ENCODE measurements at places on chromosomes 5 and 9.

GRCh38 chr9:72352911-72353388 is 12.1 kb downstream of the ZFAND5 start:
- DNase-seq, result peak; percentile 31

DNA sequence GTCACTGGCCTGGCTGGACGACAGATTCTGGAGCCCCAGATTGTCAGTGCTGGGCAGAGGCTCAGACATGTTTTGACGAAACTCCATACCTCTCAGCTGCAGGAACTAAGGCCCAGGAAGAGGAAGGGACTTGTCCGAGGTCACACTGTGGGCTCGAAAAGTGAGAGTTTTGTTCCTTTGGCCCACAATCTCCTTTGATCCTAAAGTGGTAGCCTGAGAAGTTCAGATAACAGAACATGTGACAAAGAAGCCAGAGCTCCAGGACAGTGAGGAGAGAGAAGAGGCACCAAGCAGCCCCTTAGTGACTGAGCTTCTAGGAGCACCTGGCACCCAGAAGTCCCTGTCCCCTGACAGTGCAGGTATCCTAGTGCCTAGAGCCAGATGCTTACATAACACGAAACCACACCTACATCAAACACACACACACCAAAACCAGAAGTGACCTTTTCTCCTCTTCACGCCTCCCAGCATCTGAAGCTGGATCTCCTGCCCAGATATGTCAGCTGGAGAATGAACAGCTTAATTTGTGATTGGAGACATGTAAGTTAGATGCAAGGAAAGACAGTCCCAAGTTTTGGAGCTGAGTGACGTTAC is 88.9 kb downstream of the ADRB2 start:
- no peak for DNase-seq

- peak; percentile 55 for DNase-seq
Measured at GRCh38 chr5:137660349-137660817, 75.5 kb downstream of the KLHL3 start.

DNA sequence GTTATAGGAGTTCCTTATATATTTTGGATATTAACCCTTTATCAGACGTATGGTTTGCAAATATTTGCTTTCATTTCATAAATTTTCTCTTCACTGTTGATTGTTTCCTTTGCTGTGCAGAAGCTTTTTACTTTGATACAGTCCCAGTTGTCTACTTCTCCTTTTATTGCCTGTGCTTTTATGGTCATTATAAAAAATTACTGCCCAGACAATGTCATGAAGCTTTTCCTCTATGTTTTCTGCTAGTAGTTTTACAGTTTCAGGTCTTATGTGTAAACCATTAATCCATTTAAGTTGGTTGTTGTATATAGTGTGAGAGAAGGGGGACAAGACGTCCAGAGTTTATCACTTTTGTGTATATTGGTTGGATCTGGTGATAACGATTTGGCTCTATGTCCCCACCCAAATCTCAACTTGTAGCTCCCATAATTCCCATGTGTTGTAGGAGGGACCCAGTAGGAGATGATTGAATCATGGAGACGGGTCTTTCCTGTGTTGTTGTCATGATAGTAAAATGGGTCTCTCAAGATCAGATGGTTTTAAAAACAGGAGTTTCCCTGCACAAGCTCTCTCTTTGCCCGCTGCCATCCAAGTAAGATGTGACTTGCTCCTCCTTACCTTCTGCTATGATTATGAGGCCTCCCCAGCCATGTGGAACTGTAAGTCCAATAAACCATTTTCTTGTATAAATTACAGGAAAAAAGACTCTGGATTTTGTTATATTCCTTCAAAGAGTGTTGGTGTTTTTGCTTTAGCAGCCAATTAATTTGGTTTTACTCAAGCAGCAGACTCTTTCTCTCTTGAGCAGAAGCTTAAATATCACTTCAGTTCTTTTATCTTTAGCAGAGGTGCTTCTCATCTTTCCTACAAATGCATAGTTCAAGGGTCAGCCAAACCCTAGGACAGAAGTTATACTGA is 13.7 kb downstream of the F2R start:
- no peak for DNase-seq

GRCh38 chr5:31470608-31471007 is 61.3 kb downstream of the DROSHA start:
- DNase-seq, result peak; percentile 56

- peak; percentile 27 for DNase-seq
Measured at GRCh38 chr9:20070336-20070735, 281.5 kb upstream of the SLC24A2 start.

GRCh38 chr5:127326431-127326830 is 35.8 kb downstream of the MEGF10 start:
- no peak for DNase-seq

DNA sequence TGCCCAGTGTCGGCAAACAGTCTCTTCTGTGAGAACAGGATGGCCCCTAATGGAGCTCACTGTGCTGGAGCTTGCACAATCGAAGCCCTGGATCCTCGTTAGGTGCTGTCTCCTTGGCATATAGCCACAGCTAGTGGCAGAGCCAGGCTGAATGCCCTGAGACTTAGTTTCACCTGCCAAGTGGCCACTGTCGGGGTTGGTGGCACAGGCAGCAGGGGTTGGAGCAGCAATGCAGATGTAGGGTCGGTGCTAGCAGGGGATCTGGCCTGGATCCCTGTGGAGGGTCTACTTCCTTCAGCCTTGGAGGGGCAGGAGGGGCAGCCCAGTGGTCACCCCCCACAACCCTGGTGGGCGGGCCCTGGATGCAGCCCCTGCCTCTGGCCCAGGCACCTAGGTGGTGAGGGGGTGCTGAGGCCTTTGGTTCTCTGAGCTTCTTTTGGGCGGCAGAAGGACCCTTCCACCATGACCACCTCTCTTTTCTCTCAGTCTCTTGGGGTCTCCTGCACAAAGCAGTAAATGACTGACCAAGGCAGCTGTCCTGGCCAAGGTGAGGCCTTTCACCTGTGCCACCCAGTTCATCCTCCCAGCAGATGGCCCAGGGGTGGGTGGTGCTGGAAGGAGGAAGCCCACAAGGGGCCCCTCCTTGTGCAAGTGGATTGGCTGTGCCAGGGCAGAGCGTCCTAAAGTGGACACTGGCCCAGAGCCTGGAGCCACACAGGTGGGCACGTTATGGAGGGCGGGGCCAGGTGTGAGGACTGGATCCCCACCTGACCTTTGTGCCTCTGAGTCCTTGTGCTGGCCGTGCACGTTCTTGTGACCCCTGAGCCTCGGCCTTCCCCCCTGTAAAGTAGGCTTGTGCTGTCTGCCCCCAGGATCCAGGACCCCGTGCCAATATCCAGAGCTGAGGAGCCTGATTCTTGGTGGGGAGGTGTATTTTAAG is 44.8 kb downstream of the PHF2 start:
- no peak for DNase-seq

- no peak for DNase-seq
Measured at GRCh38 chr5:42984307-42984706, 55.8 kb downstream of the ANXA2R start.

DNA sequence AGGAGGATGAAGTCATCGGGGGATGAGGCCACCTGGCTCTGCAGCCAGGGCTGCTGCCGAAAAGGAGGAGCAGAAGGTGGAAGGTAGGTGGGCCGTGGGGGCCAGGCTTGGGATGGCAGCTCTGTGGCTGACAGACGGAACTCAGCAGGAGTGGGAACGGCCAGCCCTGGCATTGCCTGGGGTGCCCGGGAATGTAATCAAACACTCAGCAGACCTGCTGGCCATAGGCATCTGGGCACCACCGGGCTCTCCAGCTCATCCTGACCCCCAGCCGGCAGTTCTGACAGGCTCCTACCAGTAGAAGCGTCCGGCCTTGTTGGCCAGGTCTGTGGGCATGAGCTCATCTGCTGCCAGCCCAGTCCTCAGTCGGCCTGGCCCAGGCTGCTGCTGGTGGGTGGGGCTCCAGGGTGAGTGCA is 4.3 kb upstream of the FAT2 start:
- no peak for DNase-seq

DNA sequence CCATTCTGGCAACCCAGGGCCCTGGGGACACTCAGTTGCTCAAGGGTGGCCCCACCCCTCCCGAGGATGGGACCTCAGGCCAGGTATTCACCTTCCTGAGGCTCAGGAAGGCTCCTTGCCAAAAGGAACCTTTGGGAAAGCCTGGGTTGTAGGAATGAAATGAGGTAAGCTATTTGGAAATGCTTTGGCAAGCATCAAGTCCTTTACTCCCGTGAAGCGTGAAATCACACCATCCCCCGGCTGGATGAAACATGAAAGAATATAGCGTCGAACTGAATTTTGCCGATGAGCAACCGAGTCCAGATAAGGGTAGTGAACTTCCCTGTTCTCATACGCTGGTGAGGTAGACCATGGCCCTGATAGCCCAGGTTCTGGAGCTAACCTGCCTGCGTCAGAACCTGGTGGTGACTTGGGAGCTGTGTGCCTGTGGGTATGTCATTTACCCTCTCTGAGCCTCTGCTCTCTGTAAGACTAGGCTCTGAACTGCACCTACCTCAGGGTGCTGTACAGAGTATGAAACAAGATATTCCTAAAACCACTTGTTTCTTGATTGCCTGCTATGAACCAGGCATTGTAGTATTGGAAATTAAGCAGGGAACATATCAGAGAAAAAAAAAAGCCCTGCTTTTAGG is 105.3 kb upstream of the BOD1 start:
- peak; percentile 41 for DNase-seq

- no peak for DNase-seq
Measured at GRCh38 chr5:102818345-102818744, 63.2 kb downstream of the PAM start.

- no peak for DNase-seq
Measured at GRCh38 chr5:180156141-180156540, 52.9 kb downstream of the RASGEF1C start.

GRCh38 chr5:54705994-54706653 is 188.6 kb downstream of the SNX18 start:
- DNase-seq, result no peak
